ENCODE measurements at places on chromosomes 11 and 22. TPM values are rescaled to one million over a fixed set of nuclear protein-coding genes. Genes with fewer than 3 reads are reported as not detected.

DNA sequence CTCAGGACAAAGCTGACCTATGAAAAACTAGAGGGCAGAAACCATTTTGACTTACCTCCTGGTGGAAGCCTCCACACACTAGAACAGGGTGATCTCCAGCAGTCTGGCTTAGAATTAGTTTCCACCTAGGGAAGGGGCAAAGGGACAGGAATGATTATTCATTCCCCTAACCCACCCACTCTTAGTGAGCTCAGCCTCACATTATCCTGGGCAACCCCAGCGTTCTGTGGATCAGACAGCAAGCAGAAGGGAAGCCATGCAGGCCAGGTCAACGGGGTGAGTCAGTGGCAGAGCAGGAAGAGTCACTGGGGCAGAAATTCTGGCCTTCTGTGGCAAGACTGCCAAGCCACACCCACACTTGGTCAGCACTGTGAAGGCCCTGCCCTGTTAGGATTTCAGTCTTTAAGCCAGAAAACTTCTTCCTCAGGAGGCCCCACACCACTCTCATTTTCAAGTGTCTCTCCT is 10.5 kb downstream of the NUMA1 start:
- peaks cover 55% of the 10 kb centered on the region for H3K4me1 ChIP-seq
- H3K4me3 ChIP-seq: no peak overlapping the region
- H3K27ac ChIP-seq: peak overlapping the region; percentile 76
- H3K36me3 ChIP-seq: peaks cover 49% of the 10 kb centered on the region

The GAS2L1 gene
- 3.0 TPM for total RNA-seq

The ELMOD1 gene
- not detected for total RNA-seq

- H3K4me3 ChIP-seq: no peak overlapping the region
- H3K36me3 ChIP-seq: peaks cover 85% of the 10 kb centered on the region
- peak overlapping the region; percentile 28 for H3K27ac ChIP-seq
- DNase-seq: peak; percentile 55
Observed at GRCh38 chr11:134207538-134208239, 16.1 kb downstream of the NCAPD3 start.

The IL10RA gene
- total RNA-seq: 147 TPM

The SLN gene
- not detected for total RNA-seq

- DNase-seq: no peak
- H3K36me3 ChIP-seq: peaks cover 8% of the 10 kb centered on the region
- no peaks in the 10 kb centered on the region for H3K27me3 ChIP-seq
- H3K27ac ChIP-seq: no peak overlapping the region
Observed at GRCh38 chr11:534396-535209, 773 bp downstream of the HRAS start.

The OR2AT4 gene
- total RNA-seq: not detected

DNA sequence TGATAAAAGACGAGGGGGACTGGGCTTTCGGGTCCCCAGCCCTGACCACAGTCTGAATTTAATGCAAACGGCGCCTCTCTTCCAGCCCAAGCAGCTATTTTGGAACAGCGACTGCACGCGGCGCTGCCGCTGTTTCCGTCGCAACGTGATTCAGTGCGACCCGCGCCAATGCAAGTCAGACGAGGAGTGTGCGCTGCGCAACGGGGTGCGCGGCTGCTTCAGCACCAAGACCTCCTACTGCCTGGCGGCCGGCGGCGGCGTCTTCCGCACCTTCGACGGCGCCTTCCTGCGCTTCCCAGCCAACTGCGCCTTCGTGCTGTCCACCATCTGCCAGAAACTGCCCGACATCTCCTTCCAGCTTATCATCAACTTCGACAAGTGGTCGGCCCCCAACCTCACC is 56.7 kb downstream of the TECTA start:
- no peak overlapping the region for H3K27ac ChIP-seq
- H3K4me1 ChIP-seq: no peaks in the 10 kb centered on the region
- H3K36me3 ChIP-seq: no peaks in the 10 kb centered on the region

GRCh38 chr11:91776655-91777054 is 448.0 kb upstream of the FAT3 start:
- no peak overlapping the region for H3K4me3 ChIP-seq
- H3K27ac ChIP-seq: no peak overlapping the region
- no peaks in the 10 kb centered on the region for H3K36me3 ChIP-seq
- H3K4me1 ChIP-seq: no peaks in the 10 kb centered on the region
- H3K27me3 ChIP-seq: no peaks in the 10 kb centered on the region
- DNase-seq: no peak

The CDC42BPG gene
- total RNA-seq: 0.07 TPM

The GP1BB gene
- total RNA-seq: not detected

The FDXACB1 gene
- total RNA-seq: 7.4 TPM

- DNase-seq: no peak
- peaks cover 28% of the 10 kb centered on the region for H3K27me3 ChIP-seq
- H3K27ac ChIP-seq: no peak overlapping the region
- no peaks in the 10 kb centered on the region for H3K4me1 ChIP-seq
Observed at GRCh38 chr11:12386309-12386708, 8.9 kb downstream of the PARVA start.

DNA sequence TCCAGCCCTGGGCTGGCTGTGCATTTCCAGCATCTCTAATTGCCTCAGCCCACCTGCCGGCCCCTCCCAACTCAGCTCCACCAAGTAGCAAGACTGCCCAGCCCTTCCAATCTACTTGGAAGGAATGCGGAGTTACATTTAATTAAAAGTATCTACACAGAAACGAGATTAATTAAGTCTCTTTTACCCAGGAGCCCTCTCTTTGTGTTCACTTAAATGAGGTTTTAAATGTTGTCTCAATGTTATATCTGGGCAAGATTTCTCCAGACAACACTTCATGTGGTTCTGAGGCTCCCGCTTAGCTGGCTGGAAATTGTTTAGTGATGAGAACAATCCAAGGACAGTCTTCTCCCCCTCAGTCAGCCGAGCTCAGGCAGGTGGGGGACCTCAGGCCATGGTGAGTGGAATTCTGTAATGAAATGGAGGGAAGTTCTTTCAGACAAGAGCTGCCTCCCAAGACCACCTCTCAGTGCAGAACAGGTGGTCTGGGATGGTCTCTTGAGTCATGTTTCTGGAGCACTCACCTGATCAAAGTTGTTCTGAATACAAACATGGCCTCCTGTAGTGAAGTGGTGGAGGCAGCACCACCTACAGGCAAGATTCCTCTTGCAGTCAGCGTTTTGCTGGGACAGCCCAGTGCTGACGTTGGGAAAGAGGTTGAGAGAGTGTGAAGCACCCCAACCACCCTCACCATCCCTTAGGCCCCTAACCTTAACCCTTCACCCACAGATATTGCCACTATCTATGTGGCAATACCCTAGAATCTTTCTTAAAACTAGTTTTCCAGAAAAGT is 371.6 kb downstream of the CADM1 start:
- no peaks in the 10 kb centered on the region for H3K36me3 ChIP-seq
- H3K27me3 ChIP-seq: no peaks in the 10 kb centered on the region
- H3K27ac ChIP-seq: no peak overlapping the region
- H3K4me1 ChIP-seq: no peaks in the 10 kb centered on the region

- peaks cover 49% of the 10 kb centered on the region for H3K4me1 ChIP-seq
- peak overlapping the region; percentile 56 for H3K27ac ChIP-seq
- peaks cover 19% of the 10 kb centered on the region for H3K36me3 ChIP-seq
Observed at GRCh38 chr11:96067160-96067559, 143.3 kb upstream of the MTMR2 start.

DNA sequence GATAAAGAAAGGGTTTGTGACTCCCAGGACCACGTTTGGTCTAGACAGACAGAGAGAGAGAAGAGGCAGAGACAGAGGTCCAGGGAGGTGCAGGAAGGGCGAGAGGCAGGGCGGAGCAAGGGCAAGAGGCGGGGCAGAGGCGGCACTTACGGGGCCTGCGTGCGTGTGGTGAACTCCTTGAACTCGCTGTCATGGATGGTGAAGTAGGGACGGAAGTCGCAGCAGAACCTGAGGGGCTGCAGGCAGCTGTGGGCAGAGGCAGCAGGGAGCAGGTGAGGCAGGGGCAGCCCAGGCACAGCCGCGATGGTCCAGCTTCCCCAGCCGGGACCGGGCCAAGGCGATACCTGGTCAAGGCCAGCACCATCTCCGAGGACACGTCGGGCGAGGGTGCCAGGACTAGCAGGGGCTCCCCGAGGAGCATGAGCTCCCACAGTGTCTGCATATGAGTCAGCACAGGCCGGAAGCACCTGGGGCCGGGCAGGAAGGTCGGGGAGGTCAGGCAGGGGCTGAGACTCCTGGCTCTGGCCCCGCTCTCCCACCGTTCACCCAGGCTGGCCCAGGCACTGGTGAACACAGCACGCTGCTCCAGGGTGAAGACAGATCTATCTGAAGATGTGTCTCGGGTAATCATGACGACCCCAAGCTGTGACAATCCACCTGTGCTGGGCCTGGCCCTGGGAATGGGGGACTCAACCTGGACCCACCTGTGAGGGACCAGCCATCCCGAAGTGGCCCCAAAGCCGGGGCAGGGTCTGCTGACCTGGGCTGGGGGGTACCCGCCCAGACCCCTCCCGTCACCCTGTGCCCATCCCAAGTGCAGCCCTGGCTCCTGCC is 7.2 kb upstream of the PLXNB2 start:
- H3K27me3 ChIP-seq: no peaks in the 10 kb centered on the region
- H3K27ac ChIP-seq: peak overlapping the region; percentile 73
- peak overlapping the region; percentile 81 for H3K4me3 ChIP-seq
- H3K4me1 ChIP-seq: peaks cover 11% of the 10 kb centered on the region
- DNase-seq: peak; percentile 72

- H3K27me3 ChIP-seq: no peaks in the 10 kb centered on the region
- peak overlapping the region; percentile 26 for H3K4me3 ChIP-seq
- H3K36me3 ChIP-seq: peaks cover 64% of the 10 kb centered on the region
- H3K4me1 ChIP-seq: peaks cover 42% of the 10 kb centered on the region
Observed at GRCh38 chr11:117959438-117960149, 26.6 kb upstream of the IL10RA start.

- no peak overlapping the region for H3K4me3 ChIP-seq
- H3K27ac ChIP-seq: no peak overlapping the region
- DNase-seq: no peak
- no peaks in the 10 kb centered on the region for H3K27me3 ChIP-seq
- H3K4me1 ChIP-seq: peaks cover 2% of the 10 kb centered on the region
Observed at GRCh38 chr11:47010179-47010578, 73.6 kb downstream of the CSTPP1 start.

The SCO2 gene
- 3.8 TPM for total RNA-seq

The ANGPTL5 gene
- not detected for total RNA-seq

The PKNOX2 gene
- not detected for total RNA-seq

- H3K27me3 ChIP-seq: no peaks in the 10 kb centered on the region
- H3K4me3 ChIP-seq: no peak overlapping the region
- H3K27ac ChIP-seq: no peak overlapping the region
- peaks cover 63% of the 10 kb centered on the region for H3K36me3 ChIP-seq
- no peaks in the 10 kb centered on the region for H3K4me1 ChIP-seq
- DNase-seq: no peak
Observed at GRCh38 chr11:57700425-57700824, 11.6 kb downstream of the MED19 start.

GRCh38 chr11:95084509-95084908 is 5.1 kb upstream of the ENDOD1 start:
- H3K4me3 ChIP-seq: no peak overlapping the region
- H3K4me1 ChIP-seq: peaks cover 41% of the 10 kb centered on the region
- H3K36me3 ChIP-seq: peaks cover 3% of the 10 kb centered on the region

DNA sequence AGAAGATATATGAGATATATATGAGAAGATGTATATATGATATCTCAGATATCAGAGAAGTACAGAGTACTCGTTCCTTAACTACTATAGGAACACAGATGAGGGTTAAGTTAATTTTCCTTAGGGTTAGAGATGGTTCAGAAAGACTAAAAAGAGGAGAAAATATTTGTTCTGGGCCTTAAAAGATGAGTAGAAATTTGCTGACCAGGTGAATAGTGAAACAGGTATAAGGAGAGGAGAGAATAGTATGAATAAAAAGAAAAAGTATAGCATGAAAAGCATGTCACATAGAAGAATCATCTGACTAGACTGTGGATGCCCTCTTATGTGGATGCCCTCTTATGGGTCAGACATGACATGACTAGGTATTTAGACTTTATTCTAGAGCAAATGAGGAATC is 6.3 kb upstream of the RAB39A start:
- H3K4me3 ChIP-seq: no peak overlapping the region
- H3K4me1 ChIP-seq: no peaks in the 10 kb centered on the region
- peaks cover 7% of the 10 kb centered on the region for H3K27me3 ChIP-seq
- H3K36me3 ChIP-seq: no peaks in the 10 kb centered on the region
- no peak overlapping the region for H3K27ac ChIP-seq

DNA sequence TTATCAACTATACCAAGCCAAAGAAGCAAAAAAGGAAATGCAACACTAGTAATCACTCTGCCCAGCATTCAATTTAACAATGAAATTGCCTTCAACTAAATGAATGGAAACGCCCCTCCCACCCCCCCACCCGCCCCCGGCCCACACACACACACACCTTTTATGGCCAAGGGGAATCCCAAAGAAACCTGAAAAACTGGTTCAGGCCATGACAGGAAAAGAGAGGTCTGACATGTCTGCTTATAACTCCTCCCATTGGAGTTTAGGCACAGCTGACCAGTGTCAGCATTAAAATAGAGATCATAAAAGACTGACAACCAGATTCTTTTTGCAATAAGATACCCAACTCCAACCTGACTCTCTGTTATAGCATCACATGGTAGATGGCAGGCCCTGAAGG is 42.6 kb downstream of the ACER3 start:
- no peak overlapping the region for H3K27ac ChIP-seq
- DNase-seq: no peak
- H3K27me3 ChIP-seq: no peaks in the 10 kb centered on the region
- peaks cover 5% of the 10 kb centered on the region for H3K4me1 ChIP-seq

The SCUBE1 gene
- total RNA-seq: not detected

- no peaks in the 10 kb centered on the region for H3K27me3 ChIP-seq
- H3K4me3 ChIP-seq: no peak overlapping the region
- H3K4me1 ChIP-seq: no peaks in the 10 kb centered on the region
Observed at GRCh38 chr11:117218133-117218915, 13.5 kb downstream of the PCSK7 start.

- H3K27me3 ChIP-seq: peaks cover 2% of the 10 kb centered on the region
- no peaks in the 10 kb centered on the region for H3K36me3 ChIP-seq
- H3K27ac ChIP-seq: no peak overlapping the region
- no peak overlapping the region for H3K4me3 ChIP-seq
- H3K4me1 ChIP-seq: peaks cover 18% of the 10 kb centered on the region
Observed at GRCh38 chr11:128271401-128271800, 316.0 kb downstream of the ETS1 start.

The CHRM4 gene
- 0.23 TPM for total RNA-seq

GRCh38 chr11:19663206-19663605 is 49.4 kb upstream of the NAV2 start:
- no peak overlapping the region for H3K27ac ChIP-seq
- peaks cover 3% of the 10 kb centered on the region for H3K27me3 ChIP-seq
- H3K4me3 ChIP-seq: no peak overlapping the region
- H3K4me1 ChIP-seq: peaks cover 5% of the 10 kb centered on the region

DNA sequence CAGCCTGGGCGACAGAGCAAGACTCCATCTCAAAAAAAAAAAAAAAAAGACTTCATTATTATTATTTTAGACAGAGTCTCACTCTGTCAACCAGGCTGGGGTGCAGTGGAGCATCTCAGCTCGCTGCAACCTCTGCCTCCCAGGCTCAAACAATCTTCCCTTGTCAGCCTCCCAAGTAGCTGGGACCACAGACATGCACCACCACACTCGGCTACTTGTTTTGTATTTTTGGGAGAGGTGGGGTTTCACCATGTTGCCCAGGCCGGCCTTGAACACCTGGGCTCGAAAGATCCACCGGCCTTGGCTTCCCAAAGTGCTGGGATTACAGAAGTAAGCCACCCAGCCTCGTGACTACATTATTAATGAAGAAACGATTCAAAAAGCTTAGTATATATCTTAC is 5.3 kb upstream of the TYMP start:
- no peak for DNase-seq
- H3K4me1 ChIP-seq: peaks cover 44% of the 10 kb centered on the region
- no peak overlapping the region for H3K4me3 ChIP-seq
- no peak overlapping the region for H3K27ac ChIP-seq
- no peaks in the 10 kb centered on the region for H3K27me3 ChIP-seq
